Jurkat, Clone E6-1 (cell line): ENCODE measurements at places on chromosomes 6 and 20.

GRCh38 chr6:24864343-24864742 lies 65.6 kb upstream of the ARMH2 start:
- no peak for DNase-seq

DNA sequence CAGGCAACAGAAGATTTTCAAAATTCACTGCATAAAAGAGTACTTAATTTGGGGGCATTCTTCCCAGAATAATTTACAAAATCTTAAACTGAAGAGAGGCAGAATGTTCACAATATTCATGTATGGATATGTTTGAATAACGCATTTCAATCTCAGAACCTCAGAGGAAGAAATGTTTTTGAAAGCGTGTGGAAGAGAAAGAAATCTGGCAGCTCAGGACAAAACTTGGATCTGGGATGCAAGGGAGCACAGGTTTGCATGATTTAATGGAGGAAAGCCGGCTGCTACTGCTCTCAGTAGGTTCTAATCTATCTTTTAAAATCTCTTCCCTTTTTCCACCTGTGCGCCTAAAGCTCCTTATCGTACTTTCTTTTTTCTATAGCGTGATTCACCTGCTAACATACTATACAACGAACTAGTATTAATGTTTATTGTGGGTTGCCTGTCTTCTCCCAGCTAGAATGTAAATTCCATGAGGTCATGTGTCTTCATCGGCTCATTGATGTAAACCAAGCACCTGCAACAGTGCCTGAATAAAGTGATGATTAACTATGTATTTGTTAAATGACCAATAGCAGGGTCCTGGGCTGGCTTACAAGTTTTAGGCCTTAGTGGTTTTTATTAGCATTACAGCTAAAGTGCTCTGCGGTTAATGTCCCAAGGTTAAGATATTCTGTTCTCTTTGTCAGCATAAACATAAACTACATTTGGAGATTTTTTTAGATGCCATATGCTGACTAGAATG lies 15.3 kb downstream of the PRL start:
- DNase-seq = no peak

DNA sequence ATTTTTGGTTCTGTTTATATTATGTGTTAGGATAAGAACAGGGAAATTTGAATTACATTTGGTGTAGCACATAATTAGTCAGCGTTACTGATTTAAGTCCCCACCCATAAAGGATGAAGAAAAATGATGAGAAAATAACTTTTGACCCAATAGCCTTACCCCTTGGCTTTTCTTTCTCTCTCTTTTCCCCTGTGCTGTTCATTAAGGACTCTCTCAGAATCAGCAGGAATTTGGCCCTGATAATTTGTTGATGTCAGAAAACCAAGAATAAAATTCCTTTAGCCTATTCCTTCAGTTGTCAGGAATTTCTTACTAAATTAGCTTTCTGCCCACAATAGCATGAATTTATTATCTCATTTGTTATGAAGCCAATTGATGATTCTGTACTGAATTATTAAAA lies 18.5 kb downstream of the PLCB1 start:
- no peak for DNase-seq

DNA sequence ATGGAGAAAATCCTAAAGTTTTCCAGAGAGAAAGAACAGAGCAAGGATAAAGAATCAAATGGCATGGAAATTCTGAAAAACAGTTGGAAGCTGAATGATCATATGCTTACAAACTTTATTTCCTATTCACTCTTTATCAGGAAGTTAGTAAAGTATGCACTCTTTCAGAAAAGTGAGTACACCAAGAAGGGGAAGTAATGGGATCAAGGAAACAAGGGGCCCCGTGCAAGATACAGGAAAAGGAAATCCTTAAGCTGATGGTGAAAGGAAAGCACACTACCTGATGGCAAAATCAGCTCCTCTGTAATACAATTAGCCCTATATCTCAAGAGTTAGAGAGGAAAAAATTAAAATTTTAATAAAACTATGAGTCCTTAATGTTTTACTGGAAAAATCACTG lies 14.0 kb downstream of the CALHM6 start:
- no peak for DNase-seq

GRCh38 chr6:98548301-98548700 lies 286.1 kb upstream of the POU3F2 start:
- DNase-seq = no peak

DNA sequence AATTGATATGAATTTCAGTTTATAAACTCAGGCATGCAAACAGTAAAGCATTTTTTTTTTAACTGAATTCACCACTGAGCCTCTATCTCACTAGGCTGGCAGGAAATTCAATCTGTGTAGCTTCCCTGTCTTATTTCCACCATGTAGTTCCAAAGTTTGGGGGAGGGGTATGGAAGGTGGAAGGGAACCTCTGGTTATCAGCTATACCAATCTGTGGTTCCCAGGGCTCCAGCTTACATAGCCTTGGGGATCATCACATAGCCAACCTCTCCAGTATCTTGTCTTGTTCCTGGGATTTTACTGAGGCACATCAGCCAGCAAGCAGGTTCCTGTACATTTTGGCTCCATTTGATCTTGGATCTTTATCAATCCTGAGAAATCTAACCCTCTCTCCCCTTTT lies 15.6 kb downstream of the RAD21L1 start:
- no peak for DNase-seq

GRCh38 chr20:13936781-13937576 lies 53.4 kb downstream of the SEL1L2 start:
- DNase-seq = no peak
